ENCODE measurements at places on chromosomes 12 and 14.

DNA sequence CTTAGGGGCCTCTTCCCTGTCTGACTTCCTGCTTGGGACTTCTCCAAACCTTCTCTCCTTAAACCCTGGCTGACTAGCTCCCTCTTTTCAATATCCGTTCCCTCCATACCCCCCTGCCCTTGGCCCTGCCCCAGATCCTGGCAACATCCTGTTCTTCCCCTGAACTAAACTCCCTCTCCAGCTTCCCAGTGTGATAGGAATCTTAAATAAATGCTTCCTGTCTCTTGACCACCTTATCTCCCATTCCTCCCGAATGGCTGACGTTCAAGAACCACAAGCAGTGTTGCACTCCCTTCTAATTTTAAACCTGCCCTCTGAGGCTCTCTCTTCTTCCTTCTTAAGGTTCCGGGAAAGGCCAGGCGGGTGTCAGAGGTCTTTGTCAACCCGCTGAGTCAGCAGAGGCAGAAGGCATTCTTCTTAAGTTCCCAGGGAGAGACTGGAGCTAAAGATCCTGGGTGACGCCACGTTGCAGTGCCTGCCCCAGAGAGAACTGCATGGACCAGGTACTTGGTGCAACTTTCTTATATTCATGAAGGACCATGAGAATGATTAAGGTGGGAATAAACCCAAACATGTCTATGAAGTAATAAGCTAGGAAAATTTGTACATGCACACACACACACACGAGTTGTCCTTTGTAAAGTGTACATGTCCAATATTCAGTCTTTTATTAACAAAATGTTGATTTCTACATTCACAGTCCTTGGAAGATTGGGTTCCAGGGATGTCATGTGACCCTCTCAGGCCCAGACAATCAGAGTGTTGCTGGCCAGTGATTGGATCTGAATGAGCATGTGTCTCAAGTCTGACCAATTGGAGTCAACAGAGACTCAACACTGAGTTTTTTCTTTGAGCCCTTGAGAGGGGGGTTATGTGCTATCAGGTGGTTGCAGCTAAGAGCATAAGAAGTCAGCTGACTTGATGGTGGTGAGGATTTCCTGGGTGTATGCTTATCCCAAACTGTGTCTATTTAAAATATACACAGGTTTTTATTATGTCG lies 420.2 kb upstream of the TBX3 start:
- no peak for DNase-seq

- DNase-seq: no peak
Observed at GRCh38 chr12:53292426-53292825, 2.9 kb upstream of the PFDN5 start.

DNA sequence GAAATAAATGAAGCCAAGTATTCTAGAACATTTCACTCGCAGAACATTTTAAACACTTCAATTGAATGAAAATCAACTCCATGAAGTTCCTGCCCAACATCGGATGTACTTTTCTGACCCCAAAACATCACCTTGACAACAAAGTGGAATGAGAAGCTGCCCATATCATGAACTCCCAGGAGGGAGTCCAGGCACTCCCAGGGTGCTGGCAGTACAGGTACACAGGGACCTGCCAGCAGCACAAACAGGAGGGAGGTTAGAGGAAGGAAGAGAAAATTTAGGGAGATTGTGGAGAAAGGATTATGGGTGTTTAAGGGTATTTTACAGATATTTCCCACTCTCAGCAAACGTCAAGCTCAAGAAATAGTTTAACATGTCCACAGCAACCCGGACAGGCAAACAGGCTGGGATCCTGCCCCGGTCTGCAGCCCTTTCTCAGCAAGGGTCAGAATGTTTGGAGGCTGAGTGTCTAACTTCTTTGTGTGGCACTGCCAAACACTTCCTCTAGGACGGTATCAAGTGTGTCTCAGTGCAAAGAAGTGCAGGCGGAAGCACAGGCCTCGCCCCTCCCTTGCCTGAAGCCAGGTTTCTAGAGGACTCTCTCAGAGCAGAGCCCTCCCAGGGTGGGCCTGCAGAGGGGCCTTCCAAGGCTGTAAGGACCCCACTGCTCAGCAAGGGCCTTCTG lies 72.2 kb downstream of the SETD3 start:
- DNase-seq: no peak

DNA sequence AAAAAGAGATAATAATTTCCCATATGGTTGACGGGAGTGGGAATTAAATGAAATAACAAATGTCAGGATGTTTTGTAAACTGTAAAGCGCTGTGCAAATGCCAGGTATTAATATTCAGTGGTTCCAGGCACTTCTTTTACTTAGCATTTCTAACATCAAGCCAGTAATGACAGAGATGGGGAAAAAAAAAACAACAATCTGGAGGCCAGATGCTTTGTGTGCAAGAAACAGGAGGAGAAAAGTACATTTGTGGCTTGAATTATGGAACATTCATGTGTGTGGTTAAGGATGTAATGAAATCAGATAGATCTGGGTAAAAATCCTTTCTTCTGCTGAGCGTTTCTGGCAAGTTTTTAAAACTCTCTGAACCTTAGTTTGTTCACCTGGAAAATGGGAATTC lies 509.6 kb downstream of the FUT8 start:
- no peak for DNase-seq

DNA sequence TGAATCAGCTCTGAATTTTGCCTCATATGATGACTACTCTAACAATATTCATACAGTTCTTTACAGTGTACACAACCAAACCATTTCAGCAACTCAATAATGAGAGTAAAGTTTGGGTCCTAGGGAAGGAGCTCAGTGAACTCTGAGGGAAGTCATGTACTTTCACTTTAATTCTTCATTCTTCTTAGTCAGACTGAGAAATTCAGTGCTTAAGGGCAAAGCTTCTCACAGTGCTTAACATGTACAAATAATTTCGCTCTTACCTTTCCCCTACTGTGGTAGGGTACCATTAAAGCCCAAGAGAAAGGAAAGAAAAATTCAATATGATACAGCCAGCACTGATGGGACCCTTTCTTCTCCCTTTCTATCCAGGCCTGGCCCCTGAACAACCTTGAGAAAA lies 435.0 kb downstream of the NELL2 start:
- no peak for DNase-seq

- DNase-seq: peak; percentile 31
Observed at GRCh38 chr12:26524862-26525465, 308.0 kb downstream of the ITPR2 start.

DNA sequence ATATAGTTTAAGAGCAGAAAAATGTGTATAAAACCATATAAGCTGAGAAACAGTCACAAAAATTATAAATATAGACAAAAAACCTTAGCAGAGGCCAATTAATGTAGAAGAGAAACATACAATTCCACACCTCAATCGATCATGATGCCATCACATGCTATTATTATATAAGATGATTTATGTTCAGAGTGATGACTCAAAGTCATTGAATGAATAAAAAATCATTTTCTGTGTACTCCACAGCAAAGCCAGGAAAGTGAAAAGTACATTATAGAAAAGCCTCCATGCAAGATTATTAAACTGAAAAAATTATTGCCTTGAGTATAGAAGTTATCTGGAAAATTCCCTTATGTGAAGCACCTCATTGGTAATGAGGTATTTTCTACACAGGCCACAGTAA lies 229.2 kb upstream of the PPFIA2 start:
- no peak for DNase-seq

DNA sequence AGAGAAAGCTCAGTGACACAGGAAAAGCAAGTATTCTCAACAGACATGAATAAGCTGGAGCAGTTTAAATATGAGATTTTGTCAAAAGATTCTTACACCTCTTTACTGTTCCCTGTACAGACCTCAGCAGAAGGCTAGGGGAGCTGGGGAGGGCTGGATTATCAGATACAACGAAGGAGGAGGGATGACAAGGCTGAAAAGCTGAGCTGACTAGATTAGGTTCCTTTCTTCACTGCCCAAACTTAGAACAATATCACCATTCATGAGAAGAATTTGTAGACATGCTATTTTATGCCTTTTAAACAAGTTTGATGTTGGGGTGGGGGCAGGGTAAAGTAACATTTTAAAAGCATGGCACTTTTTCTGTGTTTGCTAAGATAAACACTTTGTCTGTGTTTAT lies 611.1 kb downstream of the AACS start:
- DNase-seq: no peak

GRCh38 chr14:100124551-100125088 lies 34.8 kb downstream of the DEGS2 start:
- DNase-seq: no peak

GRCh38 chr12:11947213-11947612 lies 123.5 kb upstream of the BCL2L14 start:
- no peak for DNase-seq

DNA sequence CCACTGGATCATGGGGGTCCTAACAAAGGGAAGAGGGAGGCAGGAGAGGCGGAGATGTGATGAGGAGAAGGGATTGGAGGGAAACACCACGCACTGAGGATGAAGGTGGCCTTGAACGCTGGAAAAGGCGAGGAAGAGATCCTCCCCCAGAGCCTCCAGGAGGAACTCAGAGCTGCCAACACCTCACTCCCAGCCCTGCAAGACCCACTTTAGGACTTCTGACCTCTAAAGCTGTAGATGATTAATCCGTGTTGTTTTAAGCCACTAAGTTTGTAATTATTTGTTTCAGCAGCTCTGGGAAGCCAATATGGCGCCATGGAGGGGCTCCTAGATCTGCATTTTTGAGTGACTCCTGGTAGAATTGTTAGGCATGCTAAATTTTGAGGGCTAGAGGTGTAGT lies 74.6 kb upstream of the CEP83 start:
- DNase-seq: no peak

DNA sequence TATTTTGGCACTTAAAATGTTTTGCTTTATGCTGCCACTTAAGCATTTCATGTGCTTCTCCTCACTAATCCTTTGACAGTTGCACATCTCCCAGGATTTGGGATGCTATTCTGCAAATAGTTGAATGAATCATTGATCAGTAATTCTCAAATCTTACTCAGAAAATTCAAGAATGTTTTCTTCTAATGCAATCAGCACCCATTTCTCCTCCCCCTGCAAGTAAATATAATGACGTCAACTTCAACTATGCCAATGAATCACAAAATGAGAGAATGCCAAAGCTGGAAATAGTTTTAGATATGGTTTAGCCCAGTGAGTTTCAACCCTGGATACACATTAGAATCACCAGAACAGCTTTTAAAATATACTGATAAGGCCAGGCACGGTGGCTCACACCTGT lies 2.1 kb upstream of the BLOC1S1 start:
- peak; percentile 67 for DNase-seq

- DNase-seq: peak; percentile 89
Observed at GRCh38 chr12:116525418-116526001, 33.7 kb upstream of the MAP1LC3B2 start.

- peak; percentile 17 for DNase-seq
Observed at GRCh38 chr12:11067514-11067913, 5.4 kb upstream of the TAS2R46 start.

GRCh38 chr12:57892232-57892972 lies 45.9 kb upstream of the CTDSP2 start:
- DNase-seq: no peak

GRCh38 chr12:9335867-9336266 lies 127.7 kb upstream of the PZP start:
- no peak for DNase-seq

DNA sequence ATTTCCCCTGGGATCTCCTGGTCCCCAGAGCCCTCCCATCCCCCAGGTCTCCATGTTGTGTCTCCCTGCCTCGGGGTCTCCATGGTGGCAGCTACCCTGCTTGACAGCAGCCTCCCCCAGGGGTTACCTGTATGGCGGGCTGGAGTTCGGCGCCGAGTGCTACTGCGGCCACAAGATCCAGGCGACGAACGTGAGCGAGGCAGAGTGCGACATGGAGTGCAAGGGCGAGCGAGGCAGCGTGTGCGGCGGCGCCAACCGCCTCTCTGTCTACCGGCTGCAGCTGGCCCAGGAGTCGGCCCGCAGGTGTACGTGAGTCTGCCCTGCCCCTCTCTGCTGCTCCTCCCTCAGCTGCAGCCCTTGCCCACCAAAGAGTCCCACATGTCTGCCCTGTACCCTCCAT lies 80.9 kb downstream of the WSCD2 start:
- DNase-seq: no peak

DNA sequence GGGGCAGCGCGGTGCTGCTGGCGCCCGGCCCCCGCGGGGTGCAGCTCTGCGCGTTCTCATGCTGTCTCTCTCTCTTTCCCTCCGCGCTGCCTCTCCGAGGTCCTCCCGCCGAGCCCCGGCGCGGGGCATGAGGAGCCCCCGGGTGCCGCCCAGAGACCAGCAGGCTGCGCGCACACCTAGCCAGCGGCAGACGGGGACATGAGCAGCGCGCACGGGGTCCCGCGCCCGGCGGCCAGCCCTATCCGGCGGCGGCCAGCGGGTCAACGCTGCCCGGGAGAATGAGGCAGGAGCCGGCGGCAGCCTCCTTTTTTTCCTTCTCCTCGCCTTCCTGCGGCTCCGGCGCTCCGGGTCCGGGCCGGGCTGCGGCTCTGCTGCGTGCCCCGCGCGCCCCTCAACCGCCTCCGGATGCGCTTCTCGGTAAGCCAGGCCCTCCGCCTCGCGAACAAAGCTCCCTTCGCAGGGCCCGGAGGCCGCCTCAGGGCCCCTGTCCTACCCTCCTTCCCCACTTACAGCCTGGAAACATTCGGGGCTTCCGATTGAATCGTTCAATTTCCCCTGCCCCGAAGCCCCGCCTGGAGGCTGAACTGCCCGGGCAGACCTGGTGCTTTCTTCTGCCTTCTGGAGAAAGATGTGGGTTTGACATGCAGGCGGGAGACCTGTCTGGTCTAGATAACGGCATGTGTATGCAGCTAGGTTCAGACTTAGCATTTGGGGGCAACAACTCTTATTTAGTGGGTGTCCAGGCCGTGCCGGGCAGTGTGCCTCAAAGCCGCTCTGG lies at the start of gene TUNAR:
TSS of gene TUNAR (plus strand) at position 72 of the 778 bp plus-strand sequence.
- no peak for DNase-seq

DNA sequence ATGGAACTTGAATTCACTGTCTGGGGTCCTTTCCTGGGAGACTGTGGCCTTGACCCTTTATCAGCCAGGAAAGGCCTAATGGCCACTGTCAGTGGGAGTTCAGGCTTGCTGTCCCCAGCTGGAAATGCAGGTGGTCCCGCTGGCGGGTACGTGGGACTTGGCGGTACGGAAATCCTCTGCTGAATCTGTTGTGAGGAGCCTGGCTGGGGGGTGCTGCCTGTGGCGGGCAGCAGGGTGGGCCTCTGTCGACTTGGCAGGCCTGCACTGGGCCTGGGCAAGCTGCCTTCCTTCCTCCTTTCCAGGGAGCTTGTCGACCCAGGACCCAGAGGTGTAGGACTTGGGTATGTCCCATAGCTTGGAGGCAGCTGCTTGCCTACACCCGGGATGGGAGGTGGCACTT lies 26.3 kb downstream of the ZFYVE21 start:
- no peak for DNase-seq

- no peak for DNase-seq
Observed at GRCh38 chr12:52285851-52286530, 5.3 kb downstream of the KRT81 start.

- no peak for DNase-seq
Observed at GRCh38 chr12:38783304-38783703, 122.1 kb downstream of the CPNE8 start.

GRCh38 chr12:93591137-93591868 lies 18.8 kb downstream of the SOCS2 start:
- DNase-seq: peak; percentile 76

GRCh38 chr14:48586099-48586498 lies 910.7 kb upstream of the MDGA2 start:
- DNase-seq: no peak

Data from mammary epithelial cell (primary cell).